ENCODE measurements at places on chromosomes 5 and 9.

- no peak for DNase-seq
These were observed 131.0 kb upstream of the DAB2 start for GRCh38 chr5:39555788-39556187.

DNA sequence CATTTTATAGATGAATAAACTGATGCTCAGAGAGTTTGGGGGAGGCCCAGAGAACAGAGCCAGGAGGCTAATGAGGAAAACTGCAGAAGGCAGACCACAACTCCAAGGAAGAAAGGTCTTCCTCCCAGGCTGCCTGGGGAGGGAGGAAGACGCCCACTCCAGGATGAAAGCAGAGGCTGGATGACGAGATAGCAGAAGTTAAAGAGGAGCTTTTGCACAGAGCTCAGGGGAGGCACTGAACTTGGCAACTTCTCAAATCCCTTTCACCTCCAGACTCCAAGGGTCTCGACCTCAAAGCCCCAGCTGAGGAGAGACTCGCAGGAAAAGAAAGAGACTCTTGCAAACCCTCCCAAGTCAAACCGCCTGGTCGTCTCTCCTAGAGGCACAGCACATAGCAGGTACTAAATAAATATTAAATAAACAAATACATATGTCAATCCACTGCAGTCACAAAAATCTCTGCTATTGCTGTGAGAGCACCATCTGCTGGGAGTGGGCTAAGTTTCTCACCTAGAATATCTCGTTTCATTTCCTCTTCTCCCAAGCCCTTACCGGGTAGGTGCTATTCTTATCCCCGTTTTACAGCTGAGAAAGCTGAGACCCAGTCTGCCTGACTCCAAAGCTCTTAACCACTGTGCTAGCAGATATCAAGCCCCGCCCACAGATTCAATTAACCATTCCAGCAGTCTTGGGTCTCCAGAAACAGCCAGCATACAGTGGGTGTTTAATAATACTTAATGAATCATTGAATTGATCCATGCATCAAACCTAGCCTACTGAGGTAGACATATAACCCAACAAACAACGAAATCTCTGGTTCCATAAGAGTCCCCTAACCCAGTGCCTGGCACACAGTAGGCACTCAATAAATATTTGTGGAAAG lies 97.8 kb upstream of the HAND1 start:
- no peak for DNase-seq

- DNase-seq = no peak
These were observed 128.0 kb downstream of the RASEF start for GRCh38 chr9:82934949-82935348.

DNA sequence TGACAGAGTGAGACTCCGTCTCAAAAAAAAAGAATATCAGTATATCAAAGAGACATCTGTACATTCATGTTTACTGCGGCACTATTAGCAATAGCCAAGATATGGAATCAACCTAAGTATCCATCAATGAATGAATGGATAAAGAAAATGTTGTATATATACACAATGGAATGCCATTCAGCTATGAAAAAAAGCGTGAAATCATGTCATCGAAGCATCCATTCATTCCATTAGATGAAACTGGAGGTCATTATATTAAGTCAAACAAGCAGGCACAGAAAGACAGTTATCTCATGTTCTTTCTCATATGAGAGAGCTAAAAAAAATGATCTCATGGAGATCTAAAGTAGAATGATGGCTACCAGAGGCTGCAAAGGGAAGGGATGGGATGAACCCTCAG lies 180.9 kb upstream of the TLX3 start:
- no peak for DNase-seq

GRCh38 chr9:35811381-35812024 lies 559 bp downstream of the SPAG8 start:
- DNase-seq = no peak

GRCh38 chr5:12837592-12837991 lies 933.3 kb upstream of the CTNND2 start:
- no peak for DNase-seq

DNA sequence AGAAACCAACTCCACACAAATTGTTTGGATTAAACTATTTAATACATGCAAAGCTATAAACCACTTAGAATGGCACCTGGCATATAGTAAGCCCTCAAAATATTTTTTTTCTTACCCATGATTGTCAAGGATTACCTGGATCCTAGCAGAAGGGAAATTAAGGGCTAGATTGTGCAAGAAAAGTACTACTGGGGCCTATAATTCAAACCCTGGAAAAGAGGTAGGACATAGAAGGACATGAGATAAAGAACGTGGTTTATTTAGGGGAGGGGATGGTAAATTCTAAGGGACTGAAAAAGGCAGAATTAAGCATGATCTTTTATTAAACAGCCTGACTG lies 14.9 kb upstream of the ARL15 start:
- no peak for DNase-seq

GRCh38 chr9:122297512-122297911 lies 32.8 kb downstream of the MRRF start:
- no peak for DNase-seq

DNA sequence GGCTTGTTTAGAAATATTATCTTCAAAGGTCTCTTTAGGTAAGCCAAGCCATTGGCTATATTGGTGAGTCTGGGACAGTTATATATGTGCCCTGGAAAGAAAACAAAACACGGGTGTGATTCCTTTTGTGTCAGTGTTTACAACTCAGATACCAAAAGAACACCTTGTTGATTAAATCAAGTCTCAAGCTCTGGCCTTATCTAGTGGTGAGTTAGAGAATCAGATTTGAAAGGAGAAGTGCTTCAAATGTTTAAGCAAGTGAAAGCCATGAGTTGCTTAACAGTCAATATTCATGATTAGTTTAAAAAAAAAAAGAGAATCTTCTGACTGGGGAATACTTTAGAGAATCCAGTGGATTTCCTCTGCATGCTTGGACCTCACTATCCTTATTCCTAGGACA lies 68.3 kb downstream of the IQGAP2 start:
- no peak for DNase-seq

DNA sequence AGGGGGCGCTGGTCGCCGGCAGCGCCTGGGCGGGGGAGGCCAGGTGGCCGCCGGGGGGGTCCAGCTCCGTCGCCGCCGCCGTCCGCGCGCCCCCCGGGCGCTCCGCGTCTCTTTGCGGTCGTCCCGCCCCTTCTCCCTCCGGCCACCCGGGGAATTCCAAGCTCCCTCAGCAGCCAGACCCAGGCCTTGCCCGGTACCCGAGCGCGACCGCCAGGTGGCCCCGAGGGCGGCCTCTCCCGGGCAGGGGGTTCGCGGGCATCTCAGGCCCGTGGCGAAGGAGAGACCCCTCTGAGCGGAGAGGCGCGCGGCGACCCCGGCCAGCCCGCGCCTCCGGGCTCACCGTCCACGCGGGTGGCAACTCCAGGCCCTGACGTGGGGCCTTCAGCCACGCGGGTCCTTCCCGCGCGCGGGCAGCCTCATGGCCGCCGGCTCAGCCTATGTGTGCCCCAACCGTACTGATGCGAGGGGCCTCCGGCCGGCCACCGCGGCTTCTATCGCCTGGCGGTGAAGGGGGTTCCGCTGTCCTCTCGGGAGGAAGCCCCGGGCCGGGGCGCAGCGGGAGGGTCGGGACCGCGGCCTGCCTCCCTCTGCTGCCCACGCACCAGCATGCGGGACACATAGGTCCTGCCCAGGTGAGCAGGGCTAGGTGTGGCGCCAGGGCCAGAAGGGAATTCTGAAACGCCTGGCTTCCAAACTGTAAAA lies 529 bp upstream of the NRARP start:
- no peak for DNase-seq

DNA sequence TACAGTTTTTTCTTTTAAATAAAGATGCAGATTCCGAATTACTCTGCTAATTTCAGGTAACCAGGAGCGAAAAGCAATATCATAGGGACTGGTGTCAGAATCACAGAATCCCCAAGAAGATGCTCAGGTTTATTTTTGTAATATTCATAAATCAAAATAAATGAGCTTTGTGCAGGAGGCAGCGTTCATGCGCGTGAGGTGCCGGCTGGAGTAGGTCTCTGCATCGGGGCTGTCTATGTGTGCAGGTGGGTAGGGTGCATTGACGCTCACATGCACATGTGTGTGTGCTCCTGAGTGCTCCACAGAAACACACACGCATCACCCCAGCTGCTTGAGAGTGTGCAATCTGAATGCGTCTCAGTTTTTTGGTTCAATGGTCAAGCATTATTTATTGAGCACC lies 226.4 kb downstream of the PBX3 start:
- DNase-seq = no peak

- no peak for DNase-seq
These were observed 17.1 kb downstream of the IER5L start for GRCh38 chr9:129160712-129161533.

- no peak for DNase-seq
These were observed 37.7 kb upstream of the PSD2 start for GRCh38 chr5:139757727-139758509.
